Hypothalamus (tissue), 51 donors: ENCODE measurements at places on chromosomes 5 and 9.

DNA sequence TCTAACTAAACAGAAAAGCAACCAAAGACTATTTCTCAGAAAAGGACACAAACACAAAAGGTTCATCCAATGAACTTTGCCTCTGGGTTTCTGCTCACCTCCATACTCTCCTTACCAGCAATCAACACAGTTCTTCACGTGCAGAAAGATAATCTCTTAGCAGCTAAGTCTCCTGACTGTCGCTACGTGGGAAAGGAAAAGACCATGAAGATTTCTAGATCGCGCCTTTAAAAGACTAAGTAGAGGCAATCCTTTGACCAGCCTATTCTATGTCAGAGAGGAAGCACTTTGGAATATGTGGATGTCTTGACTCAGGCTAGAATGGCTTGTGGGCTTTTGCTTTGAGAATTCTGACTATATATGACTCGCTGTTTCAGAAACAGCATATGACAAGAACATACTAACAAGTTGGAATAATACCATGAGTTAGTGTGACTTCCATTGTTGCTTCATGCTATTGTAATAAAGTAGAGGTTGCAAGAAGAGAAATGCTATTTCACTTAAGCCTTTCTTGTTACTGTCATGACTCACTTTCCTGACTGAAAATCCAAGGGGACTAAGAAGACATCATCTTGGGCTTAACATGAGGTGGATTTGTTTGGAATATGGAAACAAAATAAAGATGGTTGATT is 339.5 kb upstream of the RFX3 start:
- DNase-seq, result no peak

- no peak for DNase-seq
Measured at GRCh38 chr9:35357116-35357515, 132.8 kb upstream of the RUSC2 start.

- DNase-seq, result no peak
Measured at GRCh38 chr5:173242079-173242478, 7.1 kb upstream of the NKX2-5 start.

DNA sequence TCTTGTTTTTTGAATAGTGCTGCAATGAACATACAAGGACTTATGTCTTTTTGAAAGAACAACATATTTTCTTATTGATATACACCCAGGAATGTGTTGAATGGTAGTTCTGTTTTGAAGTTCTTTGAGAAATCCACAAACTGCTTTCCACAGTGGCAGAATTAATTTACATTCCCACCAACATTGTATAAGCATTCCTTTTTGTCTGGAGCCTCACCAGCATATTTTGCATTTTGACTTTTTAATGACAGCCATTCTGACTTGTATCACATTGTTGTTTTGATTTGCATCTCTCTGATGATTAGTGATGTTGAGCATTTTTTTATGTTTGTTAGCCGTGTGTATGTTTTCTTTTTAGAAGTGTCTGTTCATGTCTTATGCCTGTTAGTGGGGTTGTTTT is 524.9 kb downstream of the SEMA5A start:
- no peak for DNase-seq

- DNase-seq, result no peak
Measured at GRCh38 chr5:71631070-71631469, 43.9 kb downstream of the MCCC2 start.

GRCh38 chr9:130521715-130522114 is 57.7 kb upstream of the FUBP3 start:
- no peak for DNase-seq

- no peak for DNase-seq
Measured at GRCh38 chr5:34718516-34718915, 62.4 kb downstream of the RAI14 start.

- DNase-seq, result no peak
Measured at GRCh38 chr9:74861071-74861470, 26.6 kb downstream of the TRPM6 start.

- DNase-seq, result no peak
Measured at GRCh38 chr9:121289026-121289771, 21.2 kb downstream of the GSN start.

GRCh38 chr9:114314881-114315722 is 7.8 kb upstream of the ORM1 start:
- no peak for DNase-seq

- DNase-seq, result no peak
Measured at GRCh38 chr9:4927701-4928100, 57.4 kb upstream of the JAK2 start.

DNA sequence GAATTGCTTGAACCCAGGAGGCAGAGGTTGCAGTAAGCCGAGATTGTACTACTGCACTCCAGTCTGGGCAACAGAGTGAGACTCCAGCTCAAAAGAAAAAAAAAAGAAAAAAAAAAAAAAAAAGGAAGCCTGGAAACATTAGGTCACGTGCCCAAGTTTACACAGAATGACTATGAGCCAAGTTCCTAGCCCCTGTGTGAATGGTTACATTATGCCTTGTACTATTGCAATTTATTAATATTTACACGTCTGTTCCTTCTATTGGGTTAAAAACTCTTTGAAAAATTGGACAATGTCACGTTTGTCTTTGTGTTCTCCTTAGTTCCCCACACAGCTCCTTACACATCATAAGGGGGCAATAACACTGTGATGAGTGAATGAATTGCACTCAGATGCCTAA is 33.5 kb upstream of the SLC28A3 start:
- no peak for DNase-seq

GRCh38 chr5:32512926-32513325 is 68.4 kb upstream of the ZFR start:
- DNase-seq, result no peak

GRCh38 chr9:18999173-18999785 is 33.7 kb downstream of the SAXO1 start:
- DNase-seq, result no peak

DNA sequence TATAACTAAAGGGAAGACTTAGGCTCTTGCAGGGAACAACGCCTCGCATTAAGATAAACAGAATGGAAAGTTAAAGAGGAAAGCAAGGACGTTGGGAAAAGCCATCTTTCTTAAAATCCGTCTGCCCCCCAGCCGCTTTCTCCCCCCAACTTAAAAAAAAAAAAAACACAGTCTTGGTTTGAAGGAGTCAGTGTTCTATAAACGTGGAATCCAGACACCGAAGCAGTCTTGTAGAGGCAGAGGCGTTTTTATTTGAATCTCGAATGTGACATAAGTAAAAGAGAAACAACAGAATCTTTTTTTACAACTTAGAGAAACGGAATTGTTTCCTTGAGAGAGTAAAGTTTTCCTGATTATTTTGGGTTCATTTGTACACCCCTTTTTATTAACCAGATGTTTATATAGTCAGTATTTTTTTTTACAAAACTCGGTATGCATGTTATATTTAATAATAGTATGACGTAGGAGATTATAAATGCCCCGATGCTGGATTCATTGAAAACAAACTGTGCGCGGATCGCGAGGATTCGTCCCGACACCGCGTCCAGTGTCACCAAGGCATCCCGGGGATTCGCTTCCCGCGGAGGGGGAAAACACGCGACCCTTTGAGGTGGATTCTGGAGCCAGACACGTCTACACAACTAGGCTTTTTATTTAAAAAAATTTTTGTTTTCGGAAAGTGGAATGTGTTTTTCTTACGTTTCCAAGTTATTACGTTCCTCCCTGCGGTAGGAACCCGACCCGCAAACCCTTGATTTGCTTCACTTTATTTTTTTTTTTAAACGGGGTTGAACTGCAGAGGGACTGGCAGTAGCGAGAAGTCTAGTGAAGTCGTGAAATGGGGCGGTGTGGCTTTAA is 6.7 kb downstream of the PTCH1 start:
- no peak for DNase-seq

DNA sequence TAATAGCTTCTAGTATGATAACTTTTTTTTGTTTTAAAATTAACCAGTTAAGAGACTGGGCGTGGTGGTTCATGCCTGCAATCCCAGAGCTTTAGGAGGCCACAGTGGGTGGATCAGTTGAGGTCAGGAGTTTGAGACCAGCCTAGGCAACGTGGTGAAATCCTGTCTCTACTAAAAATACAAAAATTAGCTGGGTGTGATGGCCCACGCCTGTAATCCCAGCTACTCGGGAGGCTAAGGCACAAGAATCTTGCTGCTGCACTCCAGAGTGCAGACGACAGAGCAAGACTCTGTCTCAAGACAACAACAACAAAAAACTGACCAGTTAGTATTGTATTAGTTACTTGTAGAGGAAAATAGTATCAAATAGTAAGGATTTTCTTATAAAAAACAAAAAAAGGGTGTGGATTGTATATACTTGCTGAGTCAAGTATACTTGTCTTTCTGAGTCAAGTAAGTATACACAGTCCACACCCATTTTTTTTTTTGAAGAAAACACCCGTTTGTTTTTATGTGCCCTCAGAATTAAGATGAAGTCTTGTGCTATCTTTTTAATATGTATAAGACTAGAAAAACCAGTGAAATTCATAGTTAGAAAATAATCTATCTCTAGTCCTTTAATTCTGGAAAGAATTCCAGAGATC is 25.3 kb downstream of the UBAP1 start:
- no peak for DNase-seq

- DNase-seq, result no peak
Measured at GRCh38 chr5:863244-863805, 12.5 kb upstream of the ZDHHC11 start.

DNA sequence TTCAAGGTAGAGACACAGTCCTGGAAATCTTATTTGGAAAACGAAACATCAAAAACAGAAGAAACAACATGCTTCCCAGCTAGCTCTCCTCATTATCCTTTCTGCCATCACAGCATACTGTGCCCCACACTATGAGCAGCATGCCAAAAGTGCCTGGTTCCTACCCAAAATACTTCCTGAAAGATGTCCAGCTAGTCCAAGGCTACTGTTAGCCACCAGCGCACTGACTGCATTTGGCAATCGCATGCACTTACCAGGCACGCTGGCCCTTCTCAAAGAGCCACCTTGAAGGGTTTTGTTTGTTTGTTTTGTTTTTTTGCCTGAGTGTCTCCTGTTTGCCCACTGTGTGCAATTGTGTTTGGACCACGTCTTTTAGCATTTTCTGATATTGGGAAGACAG is 6.8 kb downstream of the HSPB3 start:
- DNase-seq, result no peak

DNA sequence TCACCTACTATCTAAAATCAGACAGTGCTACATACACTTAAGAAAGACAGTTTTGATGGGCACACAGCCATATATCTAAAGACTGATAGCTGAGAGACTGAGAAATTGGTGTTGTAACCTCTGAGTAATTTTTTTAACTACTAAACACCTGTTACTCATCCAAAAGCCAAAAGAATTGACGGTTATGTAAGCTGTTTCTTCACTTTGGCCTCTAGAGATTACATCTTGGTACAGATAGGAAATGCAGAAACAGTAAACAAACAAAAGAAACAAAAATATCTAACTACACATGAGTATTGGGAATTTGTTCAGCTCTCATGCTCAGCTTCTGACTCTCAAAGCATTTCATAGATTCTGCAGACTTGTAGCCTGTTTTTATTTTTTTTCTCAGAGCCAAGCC is 152.1 kb upstream of the GAS1 start:
- no peak for DNase-seq

DNA sequence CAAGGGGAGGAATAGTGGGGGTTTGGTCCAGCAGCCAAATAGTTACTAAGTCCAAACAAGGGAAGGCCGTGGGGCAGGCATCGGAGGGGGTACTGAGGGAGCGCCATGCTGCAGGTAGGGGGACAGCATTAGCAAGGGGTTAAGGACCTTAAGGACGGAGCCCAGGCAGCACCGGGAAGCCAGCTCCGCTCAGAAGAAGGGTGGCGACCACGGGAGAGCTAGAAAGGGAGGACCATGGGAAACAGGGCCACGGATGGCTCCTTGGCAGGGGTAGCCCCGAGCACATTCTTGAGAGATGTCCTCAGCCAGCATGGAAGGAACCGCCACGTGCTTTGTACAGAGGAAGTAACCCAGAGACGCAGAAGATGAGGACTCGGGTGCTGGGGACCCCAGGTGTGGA is 76.2 kb upstream of the STXBP1 start:
- DNase-seq, result no peak

- no peak for DNase-seq
Measured at GRCh38 chr5:8329773-8330172, 460.8 kb downstream of the MTRR start.

- DNase-seq, result no peak
Measured at GRCh38 chr9:27468000-27468399, 56.1 kb upstream of the IFNK start.

DNA sequence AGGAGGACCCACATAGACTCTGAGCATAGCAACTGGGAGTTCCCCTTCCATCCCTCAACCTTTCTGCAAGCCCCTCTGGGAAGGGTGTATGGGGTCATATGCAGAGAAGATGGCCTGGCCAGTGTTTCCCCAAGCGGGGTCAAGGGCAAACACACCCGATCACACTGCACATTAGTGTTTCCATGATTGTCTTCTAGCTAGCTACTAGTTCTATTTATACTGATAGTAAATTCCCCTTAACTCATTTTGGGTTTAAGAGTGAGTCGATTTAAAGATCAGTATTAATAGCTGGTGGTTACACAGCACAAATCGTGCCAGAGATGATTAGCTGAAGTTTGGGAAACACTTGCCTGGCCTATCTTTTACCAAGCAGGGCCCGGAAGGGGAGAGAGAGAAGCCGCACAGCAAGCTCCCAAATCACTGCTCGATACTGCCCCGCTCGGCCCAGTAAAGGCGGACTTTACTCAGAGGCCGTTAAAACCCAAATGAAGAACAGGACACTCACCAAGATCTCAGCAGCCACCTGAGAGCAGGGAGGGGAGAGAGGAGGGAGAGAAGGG is 29.4 kb upstream of the TNIP1 start:
- no peak for DNase-seq

DNA sequence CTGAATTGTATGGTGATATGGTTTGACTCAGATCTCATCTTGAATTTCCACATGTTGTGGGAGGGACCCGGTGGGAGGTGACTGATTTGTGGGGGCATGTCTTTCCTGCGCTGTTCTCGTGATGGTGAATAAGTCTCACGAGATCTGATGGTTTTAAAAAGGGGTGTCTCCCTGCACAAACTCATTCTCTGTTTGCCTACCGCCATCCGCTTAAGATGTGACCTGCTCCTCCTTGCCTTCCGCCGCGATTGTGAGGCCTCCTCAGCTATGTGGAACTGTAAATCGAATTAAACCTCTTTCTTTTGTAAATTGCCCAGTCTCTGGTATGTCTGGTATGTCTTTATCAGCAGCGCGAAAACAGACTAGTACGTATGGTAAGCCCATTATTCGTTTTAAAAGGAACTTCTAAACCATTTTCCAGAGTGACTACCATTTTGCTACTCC is 48.7 kb downstream of the SLC36A1 start:
- no peak for DNase-seq
